ENCODE measurements at places on chromosomes 2 and 18. TPM values are rescaled to one million over a fixed set of nuclear protein-coding genes. Genes with fewer than 3 reads are reported as not detected.

Gene CRYBA2
- not detected for polyA plus RNA-seq

Gene POTEF
- not detected for polyA plus RNA-seq

Gene DUSP19
- 2.3 TPM for polyA plus RNA-seq

Gene OSBPL6
- polyA plus RNA-seq = 4.5 TPM

Gene UGT1A10
- polyA plus RNA-seq = not detected

Gene FLACC1
- 1.1 TPM for polyA plus RNA-seq

Gene GMCL1
- polyA plus RNA-seq = 5.3 TPM

DNA sequence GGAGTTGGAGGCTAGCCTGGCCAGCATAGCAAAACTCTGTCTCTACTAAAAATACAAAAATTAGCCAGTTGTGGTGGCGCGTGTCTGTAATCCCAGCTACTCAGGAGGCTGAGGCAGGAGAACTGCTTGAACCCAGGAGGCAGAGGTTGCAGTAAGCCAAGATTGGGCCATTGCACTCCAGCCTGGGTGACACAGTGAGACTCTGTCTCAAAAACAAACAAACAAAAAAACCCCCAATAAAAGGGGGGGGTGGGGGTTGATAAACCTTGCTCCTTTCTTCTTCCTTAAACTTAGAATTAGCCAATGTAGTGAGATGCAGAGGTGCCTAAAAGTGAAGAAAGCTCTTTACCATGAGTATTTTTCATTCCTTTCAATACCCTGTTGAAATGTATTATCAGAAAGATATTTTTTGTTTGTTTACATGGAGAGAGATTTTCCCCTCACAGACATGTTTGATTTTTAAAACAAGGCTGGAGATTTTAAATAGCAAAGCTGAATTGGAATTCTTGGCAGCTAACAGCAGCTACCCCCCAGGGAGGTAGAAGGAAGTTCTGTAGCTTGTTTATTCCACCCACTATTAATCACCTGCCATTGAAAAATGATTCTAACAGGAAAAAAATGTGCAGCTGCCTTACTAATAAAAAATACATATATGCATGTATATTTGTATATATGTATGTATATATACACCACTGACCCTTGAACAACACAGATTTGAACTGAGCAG, 48.6 kb downstream of the GYPC start:
- DNase-seq = peak; percentile 27

DNA sequence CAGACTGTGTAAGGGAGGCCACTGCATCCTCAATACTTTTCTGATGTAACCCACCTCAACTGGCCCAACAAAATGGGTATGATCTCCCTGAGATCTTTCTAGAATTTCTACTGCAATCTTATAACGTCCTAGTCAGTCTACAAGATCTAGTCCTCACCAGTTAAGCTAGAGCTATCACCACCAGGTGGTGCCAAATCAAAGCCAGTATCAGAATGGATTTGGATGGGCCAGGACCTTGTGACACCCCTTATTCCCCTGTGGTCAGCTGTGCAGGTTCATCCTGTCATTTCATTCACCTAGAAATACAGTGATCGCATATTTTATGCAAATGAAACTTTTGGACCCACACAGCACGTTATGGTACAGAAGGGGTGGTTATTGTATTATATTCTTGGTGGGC, 90.3 kb downstream of the OLA1 start:
- DNase-seq = no peak

- no peak for DNase-seq
Measured at GRCh38 chr2:191544461-191545062, 133.4 kb upstream of the NABP1 start.

- DNase-seq = no peak
Measured at GRCh38 chr2:178043266-178043665, 29.3 kb downstream of the PDE11A start.

GRCh38 chr2:156004459-156004858, 328.1 kb downstream of the NR4A2 start:
- DNase-seq = no peak
